ENCODE measurements at places on chromosomes 6 and 20. TPM values are rescaled to one million over a fixed set of nuclear protein-coding genes. Genes with fewer than 3 reads are reported as not detected.

The COL10A1 gene
- total RNA-seq: 0.37 TPM

The PAX1 gene
- total RNA-seq: not detected

The EDN3 gene
- total RNA-seq: not detected

The PTCHD4 gene
- 1.5 TPM for total RNA-seq

The TRIM38 gene
- 11.5 TPM for total RNA-seq

The LRRN4 gene
- not detected for total RNA-seq

The SMOC2 gene
- total RNA-seq: not detected

The MMUT gene
- 27.9 TPM for total RNA-seq

The GSTA1 gene
- not detected for total RNA-seq

The RARS2 gene
- total RNA-seq: 39.5 TPM

The DOK5 gene
- total RNA-seq: 14.6 TPM
